Activated CD4-positive, alpha-beta T cell treated with anti-CD3 and anti-CD28 coated beads, Interleukin-2, amount 10 ng/mL, durations not matched to agents 24 days and 14 days (primary cell): ENCODE measurements at places on chromosomes 3 and 15. TPM values are rescaled to one million over a fixed set of nuclear protein-coding genes. Genes with fewer than 3 reads are reported as not detected.

GRK7 gene
- total RNA-seq: not detected in 2 replicates

ATP2B2 gene
- 0.31 TPM in 1 of 2 replicates, not detected in the other for total RNA-seq

CHRNA7 gene
- 0.12 TPM in 1 of 2 replicates, not detected in the other for total RNA-seq

GRCh38 chr15:63476229-63476632 is 28.2 kb upstream of the USP3 start:
- no peak for DNase-seq

DNA sequence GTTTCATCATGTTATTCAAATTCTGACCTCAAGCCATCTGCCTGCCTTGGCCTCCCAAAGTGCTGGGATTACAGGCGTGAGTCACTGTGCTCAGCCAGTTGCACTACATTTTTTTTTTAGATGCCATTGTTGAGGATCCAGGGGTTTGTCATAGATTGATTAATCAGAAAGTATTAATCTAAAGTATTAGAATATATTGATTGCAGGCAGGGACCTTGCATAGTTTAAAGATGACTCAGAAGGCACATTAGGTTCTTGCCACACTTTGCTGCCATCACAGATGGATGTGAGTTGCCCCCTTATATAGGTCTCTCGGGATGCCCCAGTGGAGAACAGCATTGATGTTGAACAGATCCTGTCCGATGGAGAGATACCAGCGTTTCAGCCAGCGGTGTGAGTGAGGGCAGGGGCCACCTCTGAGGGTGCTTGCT is 41.1 kb downstream of the IGF1R start:
- DNase-seq: no peak

DNA sequence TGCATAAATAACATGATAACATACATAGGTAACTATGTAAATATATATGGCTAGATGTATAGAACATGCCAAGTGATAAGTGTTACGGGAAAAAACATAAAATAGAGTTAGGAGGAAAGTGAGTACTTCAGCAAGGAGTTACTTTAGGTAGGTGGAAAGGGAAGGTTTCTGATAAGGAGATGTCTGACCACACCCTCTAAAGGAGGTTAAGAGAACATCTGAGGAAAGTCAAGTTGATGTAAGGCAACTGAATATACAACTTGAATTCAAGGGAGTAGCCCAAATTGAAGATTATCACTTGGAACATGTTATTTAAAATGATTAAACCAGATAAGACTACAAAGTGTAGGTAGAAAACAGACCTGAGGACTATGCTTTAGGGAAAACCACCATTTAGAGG is 13.8 kb downstream of the PIERCE2 start:
- no peak for DNase-seq
